ENCODE measurements at places on chromosomes 6 and 20. TPM values are rescaled to one million over a fixed set of nuclear protein-coding genes. Genes with fewer than 3 reads are reported as not detected.

DNA sequence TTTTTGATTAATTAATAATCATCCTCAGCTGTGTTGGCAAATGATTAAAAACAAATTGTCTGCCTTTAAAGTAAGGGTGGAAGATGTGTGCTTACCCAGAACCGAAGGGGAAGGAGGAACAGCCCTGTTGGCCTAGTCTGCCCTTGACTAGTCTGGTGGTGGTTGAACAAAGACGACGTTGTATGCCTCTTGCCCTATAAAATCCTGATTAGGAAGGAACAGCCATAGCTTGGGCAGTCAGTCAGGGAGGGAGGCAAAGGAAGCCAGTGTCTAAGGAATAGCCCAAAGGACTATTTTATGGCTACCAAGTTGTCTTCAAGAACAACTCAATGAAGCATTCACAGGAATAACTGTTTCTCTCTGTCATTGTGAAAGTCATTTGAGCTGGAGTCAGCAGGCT is 70.7 kb downstream of the PRDM1 start:
- no peak for DNase-seq

GRCh38 chr20:36599912-36600345 is 5.7 kb upstream of the RAB5IF start:
- no peak for DNase-seq

DNA sequence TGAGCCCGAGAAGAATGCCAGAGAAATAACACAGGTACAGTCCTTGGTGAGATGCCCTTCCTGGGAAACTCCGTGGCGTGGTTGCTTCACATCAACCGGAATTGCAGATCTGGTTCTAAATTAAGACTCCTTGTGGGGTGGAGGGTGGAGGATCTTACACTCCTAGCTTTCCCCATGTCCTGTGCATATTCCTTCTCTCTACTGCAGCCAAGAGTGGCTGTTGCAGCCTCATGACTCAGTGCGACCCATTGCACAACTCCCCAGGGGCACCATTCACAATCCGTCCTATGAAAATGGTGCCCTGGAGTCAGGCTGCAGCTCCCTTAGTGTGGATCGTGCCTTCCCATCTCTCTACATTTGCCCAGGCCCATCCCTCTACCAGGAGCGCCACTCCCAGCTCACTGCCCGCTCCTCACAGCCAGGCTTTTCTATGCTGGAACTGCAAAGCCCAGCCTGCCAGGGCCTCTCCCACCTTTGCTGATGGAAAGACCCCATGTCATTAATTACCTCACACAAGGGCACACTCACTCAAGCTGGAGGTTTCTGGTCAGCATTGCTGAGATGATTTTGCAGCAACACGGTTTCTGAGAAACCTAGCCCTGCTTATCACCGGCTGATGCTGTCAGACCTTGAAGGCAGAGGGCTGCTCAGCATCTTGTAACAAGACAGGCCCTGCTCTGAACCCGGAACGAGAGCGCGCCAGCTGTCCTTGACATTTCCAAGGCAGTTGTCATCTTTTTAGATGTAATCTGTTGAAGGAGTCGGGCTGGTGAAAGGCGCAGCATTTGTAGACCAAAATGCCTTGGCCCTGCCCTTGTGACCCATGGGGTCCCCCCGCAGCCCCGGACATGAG is 39.7 kb downstream of the SIRPA start:
- DNase-seq, result peak; percentile 88

GRCh38 chr6:33204415-33205190 is at the start of gene HSD17B8:
Gene HSD17B8, plus strand, starts transcription at chr6:33204655. Its CDS starts 14 bp downstream, at chr6:33204669.
- DNase-seq, result peak; percentile 72

The PLTP gene
- total RNA-seq, result 17.7 TPM

DNA sequence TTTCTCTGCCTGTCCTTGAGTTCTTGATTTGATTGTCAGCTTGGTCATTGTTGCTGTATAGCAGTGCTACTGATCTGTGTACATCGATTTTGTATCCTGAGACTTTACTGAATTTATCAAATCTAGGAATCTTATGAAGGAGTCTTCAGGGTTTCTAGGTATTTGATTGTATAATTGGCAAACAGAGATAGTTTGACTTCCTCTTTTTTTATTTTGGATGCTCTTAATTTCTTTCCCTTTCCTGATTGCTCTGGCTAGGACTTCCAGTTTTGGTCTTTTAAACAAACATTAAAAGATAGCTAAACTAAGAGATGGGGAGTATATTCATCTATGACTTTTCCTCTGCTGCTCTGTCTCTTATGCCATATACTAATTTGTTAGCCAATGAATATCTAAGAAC is 62.4 kb downstream of the NCOA7 start:
- DNase-seq, result no peak

The VSX1 gene
- not detected for total RNA-seq

- DNase-seq, result peak; percentile 17
Measured at GRCh38 chr6:1757131-1757530, 147.4 kb downstream of the FOXC1 start.

The SEMG1 gene
- total RNA-seq, result not detected

The GPSM3 gene
- 3.1 TPM for total RNA-seq

The COL9A1 gene
- total RNA-seq, result not detected

The RSPH9 gene
- not detected for total RNA-seq

The PHACTR2 gene
- total RNA-seq, result 24.3 TPM

GRCh38 chr6:20661721-20662120 is 127.5 kb downstream of the CDKAL1 start:
- DNase-seq, result peak; percentile 92

DNA sequence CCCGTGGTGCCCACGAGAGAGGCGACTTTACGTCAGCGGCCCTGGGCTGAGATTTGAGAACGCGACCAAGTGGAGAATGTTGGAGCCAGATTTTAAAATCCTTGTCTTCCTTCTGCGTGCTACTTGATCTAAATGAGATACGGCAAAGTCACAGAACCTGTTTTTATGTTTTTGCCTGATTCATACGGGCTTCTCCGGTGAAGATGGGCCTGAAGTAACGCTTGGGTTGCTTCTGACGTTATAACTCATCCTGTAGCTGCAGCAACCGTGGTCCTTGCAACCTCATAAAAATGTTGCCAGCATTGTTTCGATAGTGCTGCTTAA is 462 bp upstream of the SLC35B3 start:
- peak; percentile 65 for DNase-seq

GRCh38 chr20:3209257-3209945 is at the start of gene ITPA:
Gene ITPA, plus strand, starts transcription at chr20:3209498. Its CDS starts 54 bp downstream, at chr20:3209552.
- peak; percentile 45 for DNase-seq

DNA sequence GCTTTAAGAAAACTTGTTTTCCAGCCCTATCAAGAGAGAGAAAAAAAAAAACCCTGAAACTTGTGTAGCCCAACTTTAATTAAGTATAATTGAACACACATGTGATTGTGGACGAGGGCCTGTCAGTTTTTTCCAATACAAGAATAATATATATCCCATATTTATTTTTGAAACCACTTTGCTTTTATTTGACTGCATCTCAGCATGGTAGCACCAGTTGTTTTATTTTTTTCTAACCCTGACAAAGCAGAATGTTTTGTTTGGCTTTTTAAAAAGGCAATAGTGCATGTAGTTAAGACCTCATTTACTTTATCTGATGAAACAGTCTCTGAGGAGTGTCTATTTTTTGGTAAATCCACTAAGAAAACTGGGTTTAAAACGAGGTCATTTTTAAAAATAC is 257.7 kb downstream of the CDKAL1 start:
- DNase-seq, result no peak

GRCh38 chr6:63527658-63528514 is 44.4 kb upstream of the LOC128125822 start:
- DNase-seq, result peak; percentile 97

DNA sequence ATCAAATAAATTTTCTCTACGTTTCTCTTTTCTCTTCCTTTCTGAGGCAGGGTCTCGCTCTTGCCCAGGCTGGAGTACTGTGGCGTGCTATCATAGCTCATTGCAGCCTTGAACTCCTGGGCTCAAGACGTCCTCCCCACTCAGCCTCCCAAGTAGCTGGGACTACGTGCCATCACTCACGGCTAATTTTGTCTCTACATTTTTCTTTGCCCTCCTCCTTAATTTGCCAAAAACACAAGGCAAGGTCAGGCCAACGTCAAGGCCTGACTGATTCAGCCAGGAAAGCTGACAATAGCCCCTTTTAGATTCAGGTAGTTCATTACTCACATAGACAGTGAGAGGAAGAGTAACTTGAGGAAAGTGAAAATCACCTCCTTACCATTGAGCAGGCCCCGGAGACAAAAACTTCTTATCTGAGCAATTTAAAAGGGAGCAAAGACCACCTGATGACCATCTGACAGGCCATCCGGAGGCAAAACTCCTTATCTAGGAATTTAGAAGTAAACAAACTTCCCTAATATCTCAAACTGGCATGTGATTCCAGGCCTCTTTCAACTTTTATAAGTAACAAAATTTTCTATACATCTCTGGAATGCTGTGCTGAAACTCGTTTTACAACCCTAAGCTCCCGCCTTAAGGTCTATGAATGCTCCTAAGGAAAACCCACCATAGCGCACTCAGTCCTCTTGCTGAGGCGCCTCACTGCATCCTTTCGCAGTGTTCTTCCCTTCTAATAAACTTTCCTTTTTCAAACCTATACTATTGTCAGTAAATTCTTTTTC is 42.1 kb upstream of the SRPK1 start:
- DNase-seq, result no peak

DNA sequence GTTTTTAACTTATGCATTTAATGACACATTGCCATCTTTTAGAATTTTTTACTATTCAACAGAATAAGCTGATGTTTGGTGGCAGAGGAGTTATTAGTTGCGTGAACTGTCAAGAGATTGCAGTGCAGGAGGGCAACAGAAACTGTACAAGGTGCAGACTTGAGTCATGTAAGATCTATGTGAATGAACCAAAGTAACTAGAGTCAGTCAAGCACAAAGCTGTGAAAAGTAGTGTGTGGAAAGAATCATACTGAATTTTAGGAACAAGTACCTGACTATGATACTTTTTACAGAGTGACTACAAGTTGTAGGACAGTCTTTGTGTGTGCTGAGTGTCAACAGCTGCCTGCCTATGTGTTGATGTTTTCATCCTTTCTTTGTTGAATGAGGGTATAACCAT is 2.7 kb upstream of the C6orf163 start:
- no peak for DNase-seq

DNA sequence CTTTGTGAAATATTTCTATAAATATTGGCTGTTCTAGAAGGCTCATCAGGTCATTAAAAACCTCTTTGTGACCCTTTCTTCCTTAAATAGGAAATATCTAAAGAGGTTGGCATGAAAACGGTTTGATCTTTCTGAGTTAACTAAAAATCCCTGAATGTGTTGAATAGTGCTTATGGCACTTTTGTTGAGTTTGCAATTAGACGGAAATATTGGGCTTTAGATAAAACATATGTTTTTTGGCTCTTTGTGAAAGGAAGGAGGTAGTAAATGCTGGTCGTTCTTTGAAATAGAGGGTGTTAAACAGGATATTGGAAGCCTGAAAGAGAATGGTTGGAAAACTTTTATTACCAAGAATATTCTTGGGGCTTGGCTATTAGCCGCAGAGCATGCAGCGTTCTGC is 163.0 kb downstream of the ARID1B start:
- no peak for DNase-seq

The RPP40 gene
- 15.0 TPM for total RNA-seq

The C6orf132 gene
- 37.0 TPM for total RNA-seq

GRCh38 chr20:51489611-51490010 is 52.9 kb downstream of the NFATC2 start:
- no peak for DNase-seq

DNA sequence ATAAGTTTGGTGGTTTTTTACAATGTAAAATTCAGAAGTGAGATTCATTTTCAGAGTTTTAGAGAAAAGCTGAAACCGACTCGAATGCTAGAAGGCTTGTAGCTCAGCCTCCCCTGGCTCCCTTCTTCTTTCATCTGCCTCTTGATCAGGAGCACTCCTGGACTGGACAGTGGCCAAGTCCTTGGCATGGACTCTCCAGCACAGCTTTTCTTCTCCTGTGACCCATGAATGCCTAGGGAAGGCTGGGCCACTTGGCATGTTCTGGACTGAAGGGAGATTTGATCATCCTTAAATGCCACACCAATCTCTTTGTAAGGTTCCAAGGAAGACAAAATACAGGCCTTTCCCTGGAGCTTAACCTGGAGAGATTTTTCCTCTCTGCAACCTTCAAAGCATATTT is 384.0 kb upstream of the SASH1 start:
- no peak for DNase-seq

- DNase-seq, result no peak
Measured at GRCh38 chr6:14918200-14918907, 327.5 kb upstream of the JARID2 start.

The SLC17A3 gene
- not detected for total RNA-seq

The PARD6B gene
- 7.7 TPM for total RNA-seq

GRCh38 chr6:10316373-10316721 is 98.5 kb downstream of the TFAP2A start:
- peak; percentile 95 for DNase-seq

DNA sequence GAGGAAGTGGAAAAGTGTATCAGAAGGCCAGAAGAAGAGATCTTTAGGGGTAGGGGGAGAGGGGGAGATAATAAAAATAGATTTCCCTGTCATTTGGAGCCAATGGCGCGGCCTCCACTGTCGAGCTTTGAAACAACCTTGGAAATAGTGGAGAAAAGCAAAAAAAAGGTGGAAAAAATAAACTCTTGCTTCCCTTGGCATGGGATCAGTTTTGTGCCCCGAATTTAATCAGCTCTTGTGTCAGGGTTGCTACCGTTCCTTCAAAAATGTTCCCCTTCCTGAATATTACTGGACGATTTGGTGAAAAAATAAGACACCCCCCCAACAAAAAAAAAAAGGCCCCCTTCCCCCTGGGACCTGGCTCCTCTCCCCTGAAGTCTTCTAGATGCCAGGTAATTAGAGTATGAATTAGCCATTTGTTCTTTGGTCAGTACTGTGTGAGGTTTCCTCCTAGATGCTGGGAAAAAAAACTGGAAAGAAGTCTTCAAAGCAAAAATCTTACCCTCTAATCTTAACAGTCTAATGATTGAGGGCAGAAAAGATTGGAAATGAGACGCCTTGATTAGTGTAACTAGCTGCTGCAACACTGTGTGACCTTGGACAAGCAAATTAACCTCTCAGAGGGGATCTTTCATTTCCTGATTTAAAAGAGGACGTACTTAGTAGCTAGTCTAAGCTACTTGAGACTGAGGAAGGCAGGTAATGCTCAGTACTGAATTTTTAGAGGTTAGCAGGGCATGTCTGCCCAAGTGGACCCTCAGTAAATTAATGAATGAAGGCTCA is 872 bp upstream of the RBM39 start:
- no peak for DNase-seq

DNA sequence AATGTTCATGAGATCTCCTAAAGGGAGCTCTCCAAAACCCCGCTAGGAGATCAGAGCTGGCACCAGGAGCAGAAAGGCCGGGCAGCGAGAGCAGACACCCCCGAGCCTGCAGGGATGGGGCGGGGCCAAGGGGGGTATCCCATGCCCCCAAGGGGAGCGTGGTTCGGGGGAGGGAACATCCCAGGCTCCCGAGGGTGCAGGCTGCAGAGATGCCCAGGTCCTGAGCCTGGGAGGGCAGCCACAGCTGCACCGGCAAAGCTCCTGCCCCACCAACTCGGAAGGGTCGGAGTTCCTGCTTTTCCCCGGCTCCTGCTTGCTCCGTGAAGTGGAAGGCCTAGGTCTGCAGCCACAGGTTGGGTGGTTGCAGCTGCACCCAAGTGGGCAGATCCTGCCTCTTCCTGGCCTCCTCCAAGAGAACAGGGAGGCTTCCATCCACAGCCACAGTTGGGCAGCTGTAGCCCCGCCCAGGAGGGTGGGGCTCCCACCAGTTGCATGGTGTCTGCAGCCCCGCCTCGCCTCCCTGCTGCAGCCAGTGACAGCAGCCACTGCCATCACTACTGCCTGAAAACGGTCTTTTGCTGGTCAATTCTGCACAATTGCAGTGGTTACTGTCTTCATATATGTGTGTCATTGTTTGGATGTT is 13.4 kb upstream of the GMNN start:
- no peak for DNase-seq

- peak; percentile 94 for DNase-seq
Measured at GRCh38 chr6:82144852-82145340, 102.6 kb downstream of the IBTK start.
